ENCODE measurements at places on chromosomes 3 and 15. TPM values are rescaled to one million over a fixed set of nuclear protein-coding genes. Genes with fewer than 3 reads are reported as not detected.
A peak's percentile ranks its signal among the peaks of the same experiment; 100 is the strongest.

DNA sequence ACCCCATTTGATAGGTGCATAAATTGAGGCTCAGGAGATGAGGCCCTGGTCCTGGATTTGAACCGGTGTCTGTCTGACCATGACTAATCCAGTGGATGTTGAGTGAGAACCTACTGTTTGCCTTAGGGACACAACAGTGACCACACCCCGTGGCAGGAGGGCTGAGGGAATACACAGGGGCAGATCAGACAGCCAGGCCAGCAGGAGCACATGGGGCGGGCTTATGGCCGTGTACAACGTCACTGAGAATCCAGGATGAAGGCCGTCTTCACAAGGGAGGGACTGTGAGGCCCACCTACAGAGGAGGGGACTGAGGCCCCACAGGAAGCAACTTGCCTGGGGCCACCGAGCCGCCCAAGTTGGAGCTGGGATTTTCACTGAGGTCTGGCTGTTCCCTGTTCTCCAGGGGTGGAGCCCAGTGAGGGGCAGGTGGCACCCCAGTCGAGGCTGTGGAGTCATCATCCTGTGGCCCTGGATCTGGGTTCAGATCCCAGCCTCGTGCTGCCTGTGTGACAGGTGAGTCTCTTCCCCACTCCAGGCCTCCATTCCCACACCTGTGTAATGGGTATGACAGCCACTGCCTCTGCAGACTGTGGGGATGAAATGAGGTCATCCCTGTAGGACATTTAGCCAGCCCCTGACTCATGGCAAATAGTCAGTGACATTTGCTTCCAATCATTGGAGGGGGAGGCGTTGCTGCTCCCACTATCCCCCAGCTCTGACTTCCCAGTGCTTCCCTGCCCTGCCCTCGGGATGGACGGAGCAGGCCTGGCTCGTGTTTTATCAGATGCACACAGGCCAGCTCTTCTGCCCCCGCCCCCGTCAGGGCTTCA lies 6.3 kb upstream of the PLXND1 start:
- DNase-seq = peak; percentile 20
- H3K36me3 ChIP-seq = no peaks in the 10 kb centered on the region
- H3K27me3 ChIP-seq = no peaks in the 10 kb centered on the region
- peak overlapping the region; percentile 97 for H3K27ac ChIP-seq
- H3K4me3 ChIP-seq = no peak overlapping the region

DNA sequence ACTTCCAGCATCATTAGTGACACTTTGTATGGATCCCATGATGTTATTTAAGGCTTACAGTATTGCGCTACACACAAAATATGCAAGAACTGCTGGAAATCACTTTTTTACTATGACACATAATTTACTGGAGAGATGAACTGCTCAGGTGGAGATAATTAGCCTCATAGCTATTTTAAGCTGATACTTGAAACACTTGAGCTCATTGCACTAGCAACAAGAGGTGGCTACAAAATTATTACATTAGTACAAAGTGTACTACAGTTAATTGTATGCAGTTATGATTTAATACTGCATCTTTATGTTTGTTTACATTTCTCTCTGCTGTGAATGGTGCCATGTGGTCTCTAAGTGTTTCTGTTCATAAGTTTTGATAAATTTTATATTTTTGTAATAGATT lies 6.5 kb upstream of the LZTFL1 start:
- H3K4me3 ChIP-seq = no peak overlapping the region
- no peak for DNase-seq
- no peak overlapping the region for H3K27ac ChIP-seq
- H3K4me1 ChIP-seq = peaks cover 14% of the 10 kb centered on the region
- H3K36me3 ChIP-seq = no peaks in the 10 kb centered on the region
- no peaks in the 10 kb centered on the region for H3K27me3 ChIP-seq

GRCh38 chr3:147387885-147388699 lies 18.3 kb downstream of the ZIC4 start:
- DNase-seq = no peak
- H3K27ac ChIP-seq = no peak overlapping the region
- no peak overlapping the region for H3K4me3 ChIP-seq
- peaks cover 100% of the 10 kb centered on the region for H3K27me3 ChIP-seq
- H3K36me3 ChIP-seq = no peaks in the 10 kb centered on the region

DNA sequence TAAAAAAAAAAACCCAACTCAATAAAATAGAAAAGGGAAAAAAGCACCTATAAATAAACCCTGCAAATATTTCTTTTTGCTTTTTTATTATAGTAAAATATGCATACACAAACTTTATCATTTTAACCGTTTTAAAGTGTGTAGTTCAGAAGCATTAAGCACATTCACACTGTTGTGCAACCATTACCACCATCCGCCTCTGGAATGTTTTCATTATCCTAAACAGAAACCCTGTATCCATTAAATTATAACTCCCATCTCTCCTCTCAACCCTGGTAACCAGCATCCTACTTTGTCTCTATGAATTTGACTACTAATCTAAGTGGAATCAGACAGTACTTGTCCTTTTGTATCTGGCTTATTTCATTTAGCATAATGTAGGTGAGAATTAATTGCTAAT lies 15.0 kb downstream of the CDCP1 start:
- H3K36me3 ChIP-seq = no peaks in the 10 kb centered on the region
- DNase-seq = no peak
- no peak overlapping the region for H3K27ac ChIP-seq
- peaks cover 17% of the 10 kb centered on the region for H3K4me1 ChIP-seq

The VWA5B2 gene
- not detected for total RNA-seq

The RETNLB gene
- total RNA-seq = not detected

The TRIM42 gene
- total RNA-seq = not detected

All from left ventricle myocardium inferior (tissue), 1 donor.